Cortex of kidney (tissue), 1 donor: ENCODE measurements at places on chromosomes 16 and 17.

- DNase-seq: no peak
Measured at GRCh38 chr16:88383401-88384221, 852 bp downstream of the ZNF469 start.

DNA sequence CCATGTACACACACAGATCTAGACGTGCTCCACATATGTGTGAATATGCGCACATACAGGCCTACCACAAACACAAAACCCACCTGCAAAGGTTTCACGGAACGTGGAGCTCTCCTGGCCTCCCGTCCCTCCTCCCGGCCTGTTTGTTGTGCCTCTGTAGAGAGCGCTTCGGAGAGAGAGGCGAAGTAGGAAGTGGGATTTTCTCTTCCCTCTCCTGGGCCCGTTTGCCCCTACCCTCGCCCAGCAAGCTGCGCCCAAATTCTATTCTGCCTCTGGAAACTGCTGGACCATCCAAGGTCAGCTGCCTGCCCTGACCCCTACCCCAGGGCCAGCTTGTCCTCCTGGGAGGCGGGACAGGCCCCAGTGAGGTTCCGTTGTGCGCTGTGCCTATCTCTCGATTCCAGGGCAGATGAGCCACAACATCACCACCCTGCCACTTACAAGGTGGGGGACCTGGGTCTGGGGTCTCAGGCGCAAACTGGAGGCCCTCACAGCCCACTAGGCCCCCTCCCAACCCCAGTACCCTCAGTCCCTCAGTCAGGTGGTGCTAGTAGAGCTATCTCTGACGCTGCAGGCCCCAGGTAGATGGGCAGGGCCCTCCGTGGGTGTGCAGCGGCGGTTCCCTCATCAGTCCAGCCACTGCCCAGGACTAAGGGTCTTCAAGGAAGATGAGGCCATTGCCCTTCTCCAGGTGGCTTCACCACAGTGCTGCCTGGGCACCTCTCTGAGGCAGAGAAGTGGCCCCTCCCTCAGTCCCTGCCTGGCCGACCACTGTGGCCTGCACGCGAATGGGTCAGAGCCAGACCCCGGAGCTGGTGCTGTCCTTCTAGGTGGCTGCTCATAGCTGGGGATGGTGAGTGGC lies 54.2 kb downstream of the BEAN1 start:
- no peak for DNase-seq

- DNase-seq: no peak
Measured at GRCh38 chr16:10972108-10972818, 27.9 kb downstream of the CLEC16A start.

DNA sequence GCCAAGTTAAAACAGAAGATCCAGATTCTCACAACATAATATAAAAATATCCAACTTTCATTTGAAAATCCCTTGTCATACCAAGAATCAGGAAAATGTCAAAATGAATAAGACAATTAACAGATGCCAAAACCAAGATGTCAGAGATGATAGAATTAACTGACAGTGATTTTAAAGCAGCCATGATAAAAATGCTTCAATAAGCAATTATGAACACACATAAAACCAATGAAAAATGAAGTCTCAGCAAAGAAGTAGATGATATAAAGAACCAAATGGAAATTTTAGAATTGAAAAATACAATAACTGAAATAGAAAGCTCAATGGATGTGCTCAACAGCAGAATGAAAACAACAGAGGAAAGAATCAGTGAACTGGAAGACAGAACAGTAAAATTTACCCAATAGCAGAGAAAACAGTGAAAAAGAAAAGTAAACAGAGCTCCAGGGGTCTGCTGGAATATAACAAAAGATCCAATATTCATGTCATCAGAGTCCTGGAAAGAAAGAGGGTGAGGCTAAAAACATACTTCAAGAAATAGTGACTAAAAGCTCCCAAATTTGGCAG lies 35.1 kb downstream of the SHCBP1 start:
- DNase-seq: no peak

DNA sequence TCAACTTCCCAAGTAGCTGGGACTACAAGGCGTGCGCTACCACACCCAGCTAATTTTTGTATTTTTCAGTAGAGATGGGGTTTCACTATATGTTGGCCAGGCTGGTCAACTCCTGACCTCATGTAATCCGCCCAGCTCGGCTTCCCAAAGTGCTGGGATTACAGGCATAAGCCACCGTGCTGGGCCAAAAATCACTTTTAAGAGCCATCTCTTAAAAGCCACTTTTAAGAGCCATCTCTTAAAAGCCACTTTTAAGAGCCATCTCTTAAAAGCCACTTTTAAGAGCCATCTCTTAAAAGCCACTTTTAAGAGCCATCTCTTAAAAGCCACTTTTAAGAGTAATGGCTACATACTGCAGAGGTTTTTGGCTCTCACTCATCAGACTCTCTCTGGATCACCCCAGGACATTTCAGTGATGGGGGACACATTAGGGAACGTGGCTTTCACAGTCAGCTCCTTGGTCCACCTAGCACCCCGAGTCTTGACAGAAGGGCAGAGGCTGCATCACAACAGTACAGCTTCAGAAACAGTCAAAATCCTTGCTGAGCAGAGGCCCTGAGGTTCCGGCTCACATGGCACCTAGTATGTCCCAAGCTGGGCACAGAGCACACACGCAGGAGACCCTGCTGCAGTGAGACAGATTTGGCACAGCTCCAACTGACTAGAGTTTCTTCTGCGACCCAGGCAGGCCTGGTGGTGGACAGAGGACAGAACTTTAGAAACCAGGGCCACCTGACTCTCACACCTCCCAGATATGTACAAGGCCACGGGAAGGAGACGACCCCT lies 23.6 kb downstream of the RANBP10 start:
- DNase-seq: no peak

DNA sequence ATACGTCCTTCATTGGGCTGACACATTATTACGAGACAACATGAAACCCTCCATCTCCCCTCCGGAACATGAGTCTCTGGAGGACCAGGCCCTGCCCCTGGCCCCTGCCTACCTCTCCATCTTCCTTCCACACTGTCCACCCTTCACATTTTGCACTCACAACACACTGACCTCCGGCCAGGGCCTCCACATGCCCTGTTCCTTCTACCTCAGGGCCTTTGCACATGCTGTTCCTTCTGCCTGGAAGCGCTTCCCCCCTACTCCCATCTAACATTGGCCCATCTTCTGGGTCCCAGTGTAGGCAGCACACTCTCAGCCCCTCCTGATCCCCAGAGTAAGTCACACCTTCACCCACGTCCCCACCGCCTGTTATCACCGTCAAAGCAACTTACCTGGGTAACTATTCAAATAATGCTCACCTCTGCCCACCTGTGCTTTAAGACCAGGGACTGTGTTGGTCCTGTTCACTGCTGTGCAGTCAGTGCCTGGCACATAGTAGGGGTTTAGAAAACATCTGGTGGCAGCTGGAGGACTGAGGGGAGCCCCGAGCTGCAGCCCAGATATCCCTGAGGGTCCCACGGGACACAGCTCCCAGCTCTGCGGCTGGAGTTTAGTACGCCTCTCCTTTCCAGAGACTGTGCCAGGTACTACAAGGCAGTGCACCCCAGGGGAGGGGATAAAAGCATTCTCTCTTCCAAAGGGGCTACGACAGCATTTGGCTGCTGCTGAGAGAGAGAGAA lies 27.2 kb downstream of the RPH3AL start:
- DNase-seq: no peak

GRCh38 chr16:53518550-53519416 lies 15.8 kb upstream of the AKTIP start:
- DNase-seq: no peak

DNA sequence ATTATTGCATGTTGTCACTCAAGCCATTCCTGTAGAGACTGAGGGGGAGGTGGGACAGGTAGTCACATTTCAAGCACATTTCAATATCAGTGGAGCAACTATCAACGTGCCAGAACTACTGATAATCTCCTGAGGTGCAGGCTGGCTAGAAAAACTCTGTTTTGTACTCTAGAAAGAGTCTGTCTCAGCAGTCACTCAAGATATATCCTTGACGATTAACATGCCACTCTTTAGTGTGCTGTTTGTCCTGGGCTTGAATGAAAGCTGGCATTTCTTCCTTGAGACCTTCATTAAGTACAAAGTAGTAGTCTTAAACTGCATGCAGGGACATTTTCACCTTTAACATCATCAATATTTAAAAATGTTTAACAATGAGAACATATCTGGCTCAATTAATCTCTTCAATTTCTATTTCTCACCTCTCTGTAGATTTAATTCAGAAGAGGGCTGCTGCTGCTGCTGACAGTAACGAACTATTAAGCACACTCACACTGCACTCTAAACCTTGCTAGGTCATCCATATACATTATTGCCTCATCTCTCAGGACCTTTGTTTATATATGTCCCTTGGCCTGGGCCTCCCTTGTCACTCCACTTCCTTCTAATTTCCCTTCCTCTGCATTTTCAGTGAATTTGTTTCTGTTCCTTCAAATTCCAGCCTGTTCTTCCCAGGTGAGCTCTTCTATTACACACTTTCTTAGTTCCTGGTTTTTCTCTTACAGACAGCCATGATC lies 412.0 kb downstream of the HAPSTR1 start:
- DNase-seq: no peak

DNA sequence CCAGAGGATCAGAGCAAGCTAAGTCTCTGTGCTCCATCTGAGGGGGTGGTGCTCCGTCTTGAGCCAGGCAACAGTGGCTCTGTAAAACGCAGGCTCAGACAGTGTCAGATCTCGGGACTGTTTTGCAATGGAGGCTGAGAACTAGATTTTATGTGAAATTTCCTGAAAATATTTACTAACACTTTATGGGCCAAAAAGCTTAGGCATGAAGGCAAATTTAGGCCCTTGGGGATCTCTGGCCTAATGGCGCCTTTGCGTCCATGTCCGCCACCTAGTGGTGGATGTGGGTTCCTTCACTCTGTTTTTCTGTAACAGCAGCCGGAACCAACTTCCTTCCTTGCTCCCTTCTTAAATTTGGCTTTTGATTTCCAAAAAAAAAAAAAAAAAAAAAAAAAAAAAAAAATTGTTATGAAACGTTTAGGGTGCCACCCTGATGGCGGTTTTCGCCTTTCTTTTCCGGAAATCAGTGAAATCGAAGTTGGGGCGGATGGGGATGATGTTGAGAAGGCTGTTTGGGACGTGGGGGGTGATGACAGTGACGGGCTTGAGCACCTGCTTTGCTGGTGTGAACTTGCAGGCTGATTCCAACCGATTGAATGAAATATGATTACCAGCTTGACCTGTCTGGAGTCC lies 14.0 kb upstream of the ELAC2 start:
- no peak for DNase-seq

DNA sequence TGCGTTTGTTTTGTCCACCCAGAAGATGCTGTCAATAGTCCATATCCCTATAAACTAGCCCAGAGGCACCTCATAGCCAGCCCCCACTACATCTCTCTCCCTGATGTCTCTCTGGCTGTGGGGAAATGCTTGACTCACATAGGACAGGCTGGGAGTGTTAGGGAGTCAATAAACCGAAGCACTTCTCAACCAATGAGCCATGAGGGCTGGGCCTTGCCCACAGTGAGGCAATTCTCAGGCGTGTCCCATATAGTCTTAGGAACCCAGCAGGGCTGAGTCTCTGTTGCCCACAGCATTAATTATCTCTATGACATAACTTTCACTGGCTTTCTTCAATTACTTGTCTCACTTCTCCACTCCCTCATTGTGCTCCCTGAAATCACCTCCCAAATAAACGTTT lies 387.3 kb upstream of the CDH11 start:
- no peak for DNase-seq

GRCh38 chr17:82931699-82932517 lies 92.1 kb upstream of the ZNF750 start:
- DNase-seq: no peak

DNA sequence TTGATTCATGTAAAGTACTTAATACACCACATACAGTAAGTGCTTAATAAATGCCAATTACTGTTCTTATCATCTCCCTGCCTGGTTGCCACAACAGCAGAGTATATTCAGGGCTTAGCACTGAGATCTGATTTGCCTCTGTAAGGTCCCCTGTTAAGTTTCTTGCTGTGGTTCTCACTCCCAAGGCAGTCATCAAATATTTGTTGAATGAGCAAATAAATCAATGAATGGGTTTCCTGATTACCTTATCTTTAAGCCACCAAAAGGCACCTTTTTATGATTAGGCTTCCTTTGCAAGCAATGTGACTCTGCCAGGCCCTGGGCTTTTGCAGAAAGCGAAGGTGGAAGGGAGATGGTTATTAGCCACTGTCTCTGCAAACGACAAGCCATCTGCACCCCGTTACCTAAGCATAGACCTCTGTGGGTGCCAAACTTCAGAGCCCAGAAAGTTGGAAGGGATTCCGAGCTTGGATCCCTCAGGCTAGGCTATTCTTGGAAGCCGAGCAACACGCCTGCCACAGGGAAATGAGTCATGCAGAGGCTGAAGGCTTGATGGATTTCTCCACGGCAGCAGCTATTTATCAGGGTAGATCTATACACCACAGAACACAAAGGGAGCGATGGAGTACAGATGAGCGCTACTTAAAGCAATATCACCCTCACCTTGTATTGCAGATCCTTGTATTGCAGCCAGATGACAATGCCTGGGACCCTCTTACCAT lies 102.0 kb downstream of the GRIN2A start:
- DNase-seq: no peak

GRCh38 chr17:68737761-68738443 lies 136.7 kb upstream of the FAM20A start:
- no peak for DNase-seq

DNA sequence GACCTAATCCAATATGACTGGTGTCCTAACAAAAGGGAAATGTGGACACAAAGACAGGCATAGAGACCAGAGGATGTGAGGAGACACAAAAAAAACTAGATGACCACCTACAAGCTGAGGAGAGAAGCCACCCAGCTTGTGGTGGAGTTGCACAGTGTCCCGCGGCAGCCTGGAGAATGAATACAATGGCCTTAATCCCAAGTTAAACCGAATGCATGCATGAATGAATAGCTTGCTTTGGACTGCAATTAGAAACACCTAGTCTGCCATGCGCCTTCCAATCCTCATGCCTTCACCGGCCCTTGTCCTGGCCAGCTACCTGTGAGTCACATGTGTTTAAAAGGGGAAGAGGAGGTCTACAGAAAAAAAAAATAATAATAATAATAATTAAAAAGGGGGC lies 72.0 kb downstream of the CNGB1 start:
- DNase-seq: no peak

GRCh38 chr17:77266213-77266612 lies 125.4 kb downstream of the SEC14L1 start:
- no peak for DNase-seq

- DNase-seq: no peak
Measured at GRCh38 chr17:65587534-65588180, 26.2 kb upstream of the AXIN2 start.

GRCh38 chr16:68802190-68802589 lies 41.1 kb upstream of the TANGO6 start:
- no peak for DNase-seq

GRCh38 chr16:72198771-72199201 lies 26.8 kb upstream of the PMFBP1 start:
- no peak for DNase-seq

DNA sequence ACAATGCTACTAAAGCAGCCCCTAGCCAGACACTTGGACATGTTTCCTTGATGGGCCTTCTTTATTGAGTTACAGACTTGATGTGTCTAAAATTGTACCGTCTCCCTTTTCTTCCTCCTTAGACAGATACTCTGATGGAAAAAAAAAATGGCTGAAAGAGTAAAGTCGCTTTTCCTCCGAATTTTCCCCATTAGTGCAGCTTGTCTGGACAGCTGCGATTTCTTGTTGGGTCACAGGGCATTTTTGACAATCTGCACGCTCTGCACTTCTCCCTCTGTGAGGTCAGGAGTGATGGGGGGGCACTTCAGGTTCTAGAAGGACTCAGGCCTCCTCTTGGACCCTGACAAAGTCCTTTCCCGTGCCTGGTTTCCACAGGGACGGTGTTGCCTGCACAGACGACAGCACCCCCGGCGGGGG lies 968 bp upstream of the PRKAR1A start:
- no peak for DNase-seq
